ENCODE measurements at places on chromosomes 3 and 15. TPM values are rescaled to one million over a fixed set of nuclear protein-coding genes. Genes with fewer than 3 reads are reported as not detected.

- no peak overlapping the region for H3K27ac ChIP-seq
- DNase-seq: no peak
- no peaks in the 10 kb centered on the region for H3K4me1 ChIP-seq
- H3K36me3 ChIP-seq: peaks cover 20% of the 10 kb centered on the region
- H3K27me3 ChIP-seq: no peaks in the 10 kb centered on the region
Observed at GRCh38 chr15:75864213-75865059, 21.2 kb downstream of the UBE2Q2 start.

- peaks cover 6% of the 10 kb centered on the region for H3K27me3 ChIP-seq
- no peak overlapping the region for H3K4me3 ChIP-seq
- H3K27ac ChIP-seq: no peak overlapping the region
- no peak for DNase-seq
Observed at GRCh38 chr3:111852540-111852939, 6.5 kb upstream of the PHLDB2 start.

DNA sequence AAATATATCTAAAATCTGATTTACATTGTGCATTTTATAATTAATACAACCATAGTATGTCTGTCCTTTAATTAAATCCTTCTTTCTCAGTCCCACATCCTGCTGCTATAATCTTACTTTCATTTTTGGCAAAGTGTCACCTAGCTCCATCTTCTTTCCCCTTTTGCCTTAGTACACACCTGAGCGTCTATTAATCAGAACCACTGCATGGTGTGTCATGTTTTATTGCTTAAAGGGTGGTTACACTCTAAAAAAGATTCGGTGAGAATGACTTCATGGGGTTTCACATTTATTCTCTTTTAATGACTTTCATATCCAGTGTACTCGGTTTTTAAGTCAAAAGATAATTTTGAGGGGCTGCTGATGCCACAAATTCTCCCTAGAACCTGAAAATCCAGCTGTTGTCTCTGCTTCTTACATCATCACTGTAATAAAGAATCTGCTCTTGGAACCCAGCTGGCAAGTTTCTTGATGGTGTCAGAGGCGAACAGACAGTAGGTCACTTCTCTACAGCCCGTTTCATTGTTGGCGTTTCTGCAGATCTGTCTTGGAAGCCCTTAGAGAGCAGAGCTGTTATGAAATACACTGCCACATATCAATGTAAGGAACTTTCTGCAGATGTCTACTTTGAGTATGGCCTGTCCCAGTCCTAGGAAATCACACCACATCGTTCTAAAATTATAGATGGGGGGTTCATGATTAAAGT is 99.7 kb downstream of the TIGIT start:
- no peaks in the 10 kb centered on the region for H3K27me3 ChIP-seq
- no peaks in the 10 kb centered on the region for H3K36me3 ChIP-seq
- H3K4me1 ChIP-seq: peaks cover 9% of the 10 kb centered on the region
- no peak for DNase-seq
- no peak overlapping the region for H3K4me3 ChIP-seq
- H3K27ac ChIP-seq: no peak overlapping the region

DNA sequence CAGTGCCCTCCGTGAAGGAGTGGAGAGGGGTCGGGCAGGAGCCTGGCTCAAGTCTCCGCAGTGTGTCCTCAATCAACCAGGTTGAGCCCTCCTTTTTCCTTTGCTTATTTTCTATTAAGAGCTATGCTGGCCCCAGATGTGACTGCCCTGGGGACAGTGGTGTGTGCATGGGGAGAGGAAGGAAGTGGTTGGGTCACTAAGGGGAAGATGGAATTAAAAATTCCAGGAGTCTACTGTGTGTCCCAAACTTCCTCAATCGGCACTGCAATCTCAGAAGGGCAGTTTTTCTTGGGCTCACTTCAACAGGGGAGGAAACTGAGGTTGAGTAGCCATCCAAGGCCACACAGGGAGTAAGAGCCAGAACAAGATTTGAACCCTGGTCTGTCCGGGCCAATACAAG is 13.7 kb upstream of the GRIP2 start:
- H3K4me3 ChIP-seq: no peak overlapping the region
- no peak overlapping the region for H3K27ac ChIP-seq
- H3K4me1 ChIP-seq: no peaks in the 10 kb centered on the region
- H3K36me3 ChIP-seq: no peaks in the 10 kb centered on the region

DNA sequence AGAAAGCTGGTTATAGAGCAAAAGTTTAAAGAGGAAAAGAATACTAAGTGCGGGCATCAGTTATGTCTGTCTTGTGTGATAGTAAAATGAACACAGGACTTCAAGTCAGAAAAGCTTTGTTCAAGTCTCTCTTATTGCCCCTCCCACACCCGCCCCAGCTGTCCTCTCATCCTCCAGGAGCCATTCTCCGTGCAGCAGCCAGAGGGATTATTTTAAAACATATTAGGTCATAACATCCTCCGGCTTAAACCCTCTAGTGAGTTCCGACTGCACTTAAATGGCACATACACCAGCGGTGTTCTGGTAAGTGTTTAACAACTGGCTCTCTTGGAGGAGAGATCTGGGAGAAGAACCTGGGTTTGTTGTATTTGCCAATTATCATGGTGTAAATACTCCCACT is 104.8 kb upstream of the TNFAIP8L3 start:
- H3K27me3 ChIP-seq: no peaks in the 10 kb centered on the region
- H3K27ac ChIP-seq: no peak overlapping the region
- no peaks in the 10 kb centered on the region for H3K36me3 ChIP-seq
- no peaks in the 10 kb centered on the region for H3K4me1 ChIP-seq

- no peak overlapping the region for H3K4me3 ChIP-seq
- H3K27me3 ChIP-seq: no peaks in the 10 kb centered on the region
- DNase-seq: no peak
- H3K36me3 ChIP-seq: no peaks in the 10 kb centered on the region
Observed at GRCh38 chr3:40915346-40915865, 283.9 kb upstream of the CTNNB1 start.

GRCh38 chr15:90633360-90633759 is 83.8 kb upstream of the BLM start:
- H3K27me3 ChIP-seq: no peaks in the 10 kb centered on the region
- H3K4me1 ChIP-seq: no peaks in the 10 kb centered on the region
- H3K4me3 ChIP-seq: no peak overlapping the region
- DNase-seq: no peak
- no peak overlapping the region for H3K27ac ChIP-seq

DNA sequence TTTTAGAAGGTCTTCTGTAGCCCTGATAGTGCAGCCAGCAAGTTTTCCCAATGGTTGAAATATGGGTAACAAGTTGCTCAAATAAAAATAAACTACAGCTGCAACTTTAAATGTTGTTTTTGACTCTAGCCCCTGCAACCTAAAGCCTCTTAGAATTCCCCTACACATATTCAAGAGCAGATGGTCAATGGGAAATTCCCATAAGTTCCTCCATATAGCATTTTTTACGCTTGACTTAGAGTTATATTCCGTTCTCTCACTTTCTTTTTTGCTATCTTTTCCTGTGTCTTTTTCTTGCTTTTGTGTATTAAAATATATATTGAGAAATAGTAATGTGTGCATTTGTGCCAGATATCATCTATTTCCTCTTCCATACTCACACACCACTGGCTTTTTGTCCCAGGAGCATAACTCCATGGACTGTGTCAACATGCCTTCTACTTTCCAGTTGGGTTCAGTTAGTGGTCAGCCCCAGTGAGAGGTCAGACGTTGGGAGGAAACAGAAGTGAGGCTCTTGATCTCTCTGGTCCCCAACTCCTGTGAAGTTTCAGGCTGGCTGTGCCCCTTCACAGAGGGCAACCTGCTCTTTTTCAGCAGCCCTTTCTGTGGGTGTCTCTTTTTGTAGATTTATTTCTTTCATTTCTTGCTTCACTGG is 63.3 kb upstream of the TP63 start:
- H3K4me3 ChIP-seq: no peak overlapping the region
- H3K4me1 ChIP-seq: no peaks in the 10 kb centered on the region
- H3K27ac ChIP-seq: no peak overlapping the region
- no peak for DNase-seq

NANOGP8 gene
- total RNA-seq: not detected

PPP2R3A gene
- total RNA-seq: 0.05 TPM

ONECUT1 gene
- total RNA-seq: not detected

DNA sequence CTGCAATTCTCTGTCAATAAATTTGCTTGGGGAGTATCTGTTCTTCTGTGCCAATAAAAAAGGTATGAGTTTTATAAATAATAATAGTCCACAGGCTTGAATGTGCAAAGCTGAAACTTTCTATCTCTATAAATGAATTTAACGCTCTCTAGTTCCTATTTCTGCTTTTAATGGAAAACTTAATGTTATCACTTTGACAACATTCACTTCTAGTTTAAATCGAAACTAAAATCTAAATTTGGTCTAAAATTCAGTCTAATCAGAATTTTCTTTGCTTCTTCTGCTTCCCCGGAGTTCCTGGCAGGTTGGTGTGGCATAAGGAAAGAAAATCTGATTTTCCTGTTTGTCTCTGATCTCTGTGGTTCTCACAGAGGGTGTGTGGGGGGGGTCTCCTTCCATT is 450.1 kb upstream of the TBL1XR1 start:
- H3K4me3 ChIP-seq: no peak overlapping the region
- DNase-seq: no peak

RAD54L2 gene
- total RNA-seq: 41.3 TPM

ANKRD34C gene
- total RNA-seq: not detected

GRCh38 chr15:80596521-80596976 is 98.6 kb upstream of the ABHD17C start:
- no peak for DNase-seq
- no peaks in the 10 kb centered on the region for H3K4me1 ChIP-seq
- H3K4me3 ChIP-seq: no peak overlapping the region
- no peak overlapping the region for H3K27ac ChIP-seq
- H3K27me3 ChIP-seq: no peaks in the 10 kb centered on the region

- no peaks in the 10 kb centered on the region for H3K36me3 ChIP-seq
- H3K27ac ChIP-seq: no peak overlapping the region
- H3K4me3 ChIP-seq: no peak overlapping the region
- no peak for DNase-seq
- no peaks in the 10 kb centered on the region for H3K4me1 ChIP-seq
- H3K27me3 ChIP-seq: no peaks in the 10 kb centered on the region
Observed at GRCh38 chr15:39095218-39095879, 485.5 kb upstream of the THBS1 start.

GRCh38 chr3:150414959-150415358 is 6.9 kb downstream of the TSC22D2 start:
- peaks cover 67% of the 10 kb centered on the region for H3K4me1 ChIP-seq
- no peak for DNase-seq
- peak overlapping the region; percentile 98 for H3K4me3 ChIP-seq

DNA sequence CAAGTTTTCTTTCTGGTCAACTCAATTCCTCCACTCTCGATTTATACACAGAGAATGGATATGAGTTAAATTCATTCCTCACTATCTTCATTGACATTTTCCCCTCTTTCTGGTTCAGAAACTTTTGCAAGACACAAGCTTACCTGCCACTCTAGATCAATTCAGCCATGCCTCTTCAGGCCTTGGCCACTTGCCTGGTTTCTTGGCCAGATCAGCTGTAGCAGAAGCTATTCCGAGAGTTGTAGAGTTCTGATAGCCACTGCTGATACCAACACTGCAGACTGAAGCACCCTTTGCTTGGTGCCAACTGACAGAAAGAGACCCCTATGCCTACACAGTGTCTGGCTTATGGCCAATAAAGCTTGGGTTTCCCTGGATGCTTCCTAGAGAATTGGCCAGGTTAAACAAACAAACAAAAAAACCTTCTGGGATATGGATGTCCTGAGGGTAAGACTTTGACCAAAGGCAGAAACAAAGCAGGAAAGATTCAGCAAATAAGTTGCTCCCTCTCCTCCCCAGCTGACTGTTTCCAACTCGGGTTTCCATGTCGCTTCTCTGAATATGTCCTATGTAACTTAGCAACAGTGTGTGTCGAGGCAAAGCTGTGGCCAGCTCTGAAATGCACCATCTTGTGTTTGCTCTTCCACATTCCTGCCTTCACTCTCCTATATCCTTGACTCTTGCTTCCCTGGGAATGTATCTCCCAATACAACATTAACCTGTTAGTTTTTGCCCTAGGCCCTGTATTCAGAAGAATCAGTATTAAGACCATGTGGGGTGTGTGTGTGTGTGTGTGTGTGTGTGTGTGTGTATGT is 521.6 kb downstream of the EPHA3 start:
- H3K27ac ChIP-seq: no peak overlapping the region
- DNase-seq: no peak
- no peaks in the 10 kb centered on the region for H3K36me3 ChIP-seq
- H3K27me3 ChIP-seq: no peaks in the 10 kb centered on the region

GRCh38 chr3:135383301-135383700 is 582.2 kb upstream of the PPP2R3A start:
- no peak overlapping the region for H3K27ac ChIP-seq
- H3K36me3 ChIP-seq: no peaks in the 10 kb centered on the region
- DNase-seq: no peak
- H3K4me1 ChIP-seq: no peaks in the 10 kb centered on the region
- H3K27me3 ChIP-seq: no peaks in the 10 kb centered on the region

DNA sequence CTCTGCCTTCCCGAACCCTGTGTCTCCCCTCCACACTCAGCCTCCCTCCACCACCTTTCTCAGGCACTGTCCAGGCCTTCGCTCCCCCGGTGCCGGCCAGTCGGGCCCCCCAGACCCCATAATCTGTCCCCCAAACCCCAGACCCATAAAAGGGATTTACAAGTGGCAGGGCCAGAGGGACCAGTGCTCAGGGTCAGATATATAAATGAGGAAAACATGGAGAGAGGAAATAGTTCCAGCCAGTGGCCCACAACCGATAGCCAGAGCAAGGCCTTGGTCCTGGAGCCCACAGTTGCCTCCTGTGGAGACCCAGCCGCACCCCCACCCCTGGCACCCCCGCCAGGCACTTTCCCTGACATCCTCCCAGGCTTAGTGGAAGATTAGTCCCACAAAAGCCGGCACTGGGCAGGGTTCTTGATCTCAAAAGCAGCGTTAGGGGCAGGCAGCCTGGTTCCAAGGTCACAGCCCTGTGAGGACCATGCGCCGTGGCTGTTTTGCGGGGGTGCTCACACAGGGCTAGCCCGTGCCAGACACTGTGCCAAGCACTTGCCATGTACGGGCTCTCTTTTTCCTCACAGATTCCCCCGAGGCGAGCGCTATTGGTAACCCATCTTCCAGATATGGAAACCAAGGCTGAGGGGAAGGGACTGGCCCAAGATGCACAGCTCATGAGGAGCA is 1.1 kb upstream of the PLXND1 start:
- H3K4me3 ChIP-seq: no peak overlapping the region
- H3K27ac ChIP-seq: no peak overlapping the region
- DNase-seq: no peak
- H3K27me3 ChIP-seq: peaks cover 10% of the 10 kb centered on the region
- H3K36me3 ChIP-seq: no peaks in the 10 kb centered on the region

- DNase-seq: no peak
- no peak overlapping the region for H3K4me3 ChIP-seq
- no peaks in the 10 kb centered on the region for H3K4me1 ChIP-seq
Observed at GRCh38 chr3:16329036-16329825, 64.2 kb downstream of the OXNAD1 start.

All from CD4-positive, CD25-positive, alpha-beta regulatory T cell (primary cell).